ENCODE measurements at places on chromosomes 5 and 9.

GRCh38 chr5:178298283-178298807, 65.7 kb upstream of the PHYKPL start:
- no peak for DNase-seq

DNA sequence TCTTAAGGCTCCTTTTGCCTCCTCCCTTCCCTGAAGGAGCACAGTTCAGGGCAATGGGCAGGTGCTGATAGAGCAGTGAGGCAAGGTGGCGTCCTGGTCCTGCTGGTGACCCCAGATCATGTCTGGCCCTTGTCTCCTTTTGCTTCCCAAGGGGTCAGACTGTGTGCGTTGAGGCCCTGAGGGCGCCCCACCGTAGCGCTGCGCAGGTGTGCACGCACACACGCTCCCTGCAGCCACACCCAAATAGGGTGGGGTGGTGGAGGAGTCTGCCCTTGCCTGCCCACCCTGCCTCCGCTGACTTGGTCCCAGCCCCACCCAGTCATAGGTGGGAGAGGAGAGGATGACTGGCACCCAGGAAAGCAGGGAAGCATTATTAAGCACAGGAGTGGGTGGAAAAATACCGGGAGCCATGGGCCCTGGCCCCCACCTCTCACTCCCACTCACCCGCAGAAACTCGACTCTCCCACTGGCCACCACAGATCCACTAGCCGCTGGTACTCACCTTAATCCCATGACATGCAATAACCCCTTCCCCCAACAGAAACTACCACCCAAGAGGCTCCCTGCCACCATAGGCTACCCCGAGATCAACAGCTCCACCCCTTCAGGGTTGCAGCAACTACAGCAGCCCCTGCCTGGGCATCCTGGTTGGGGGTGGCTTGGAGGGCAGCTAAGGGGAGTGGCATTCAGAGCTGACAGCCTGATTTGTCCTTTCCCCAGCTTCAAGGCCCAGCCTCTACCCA, 16.7 kb downstream of the PDLIM4 start:
- no peak for DNase-seq

DNA sequence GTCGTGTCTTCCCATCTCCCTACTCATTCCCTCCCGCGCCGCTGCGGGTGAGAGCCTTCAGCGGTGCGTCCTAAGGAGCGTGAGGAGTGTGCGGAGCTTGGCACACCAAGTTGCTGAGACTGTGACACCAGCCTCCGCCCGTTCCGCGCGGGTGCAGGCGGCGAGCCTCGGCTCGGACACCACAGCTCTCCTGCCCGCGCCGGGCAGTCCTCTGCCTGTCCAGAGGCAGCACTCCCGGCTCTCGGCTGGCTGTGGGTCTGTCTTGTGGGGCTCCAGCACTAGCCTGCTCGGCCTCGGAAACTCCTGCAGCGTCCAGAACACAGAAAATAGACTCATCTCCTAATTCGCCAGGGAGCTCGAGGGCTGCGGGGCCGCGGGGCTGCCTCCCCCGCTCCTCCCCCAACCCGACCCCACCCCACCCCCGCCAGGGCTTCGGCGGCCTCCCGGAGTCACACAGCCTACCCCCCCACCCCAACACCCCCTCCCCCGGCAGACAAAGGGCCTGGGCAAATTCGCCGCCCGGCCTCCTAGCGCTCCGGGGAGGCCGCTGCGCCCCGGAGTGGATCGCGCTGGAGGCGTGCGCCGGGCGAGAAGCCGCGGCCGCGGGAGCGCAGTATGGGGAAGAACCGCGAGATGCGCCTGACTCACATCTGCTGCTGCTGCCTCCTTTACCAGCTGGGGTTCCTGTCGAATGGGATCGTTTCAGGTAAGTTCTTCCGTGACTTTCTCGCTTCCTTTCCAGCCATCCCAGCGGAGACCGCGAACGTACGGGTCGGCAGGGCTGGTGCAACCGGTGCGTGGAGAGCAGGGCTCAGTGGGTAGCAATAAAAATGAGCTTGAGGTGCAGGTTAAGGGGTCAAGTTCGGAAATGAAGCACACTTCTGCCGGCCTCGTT, at the start of gene ADAMTS19:
ADAMTS19 (plus strand) TSS at position 522 of the 895 bp plus-strand sequence; CDS start at position 616, 94 bp downstream.
- peak; percentile 20 for DNase-seq

- peak; percentile 61 for DNase-seq
These were observed 19.8 kb downstream of the IFT74 start for GRCh38 chr9:26975728-26976707.

- DNase-seq: no peak
These were observed 593.0 kb downstream of the BNC2 start for GRCh38 chr9:16277471-16277960.

DNA sequence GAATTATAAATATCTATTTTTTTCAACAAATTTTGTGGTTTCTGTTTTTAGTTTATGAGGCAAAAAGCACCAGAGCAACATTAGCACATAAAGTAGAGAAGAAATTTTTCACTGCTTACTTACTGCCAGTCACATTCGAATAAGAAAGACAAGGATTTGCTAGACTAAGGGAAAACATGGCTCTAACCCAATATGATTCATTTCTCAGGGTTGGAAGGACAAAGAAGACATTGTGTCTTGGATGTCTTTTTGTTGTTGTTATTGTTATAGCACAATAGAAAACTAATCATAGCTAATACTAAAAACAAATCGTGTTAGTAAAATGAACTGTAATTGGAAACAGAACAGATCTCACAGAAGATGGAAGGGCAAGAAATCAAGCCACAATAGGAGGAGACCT, 90.9 kb upstream of the SLCO6A1 start:
- peak; percentile 27 for DNase-seq

- peak; percentile 85 for DNase-seq
These were observed 89.3 kb downstream of the FEM1C start for GRCh38 chr5:115455301-115455707.
